ENCODE measurements at places on chromosomes 6 and 20.
A peak's percentile ranks its signal among the peaks of the same experiment; 100 is the strongest.

DNA sequence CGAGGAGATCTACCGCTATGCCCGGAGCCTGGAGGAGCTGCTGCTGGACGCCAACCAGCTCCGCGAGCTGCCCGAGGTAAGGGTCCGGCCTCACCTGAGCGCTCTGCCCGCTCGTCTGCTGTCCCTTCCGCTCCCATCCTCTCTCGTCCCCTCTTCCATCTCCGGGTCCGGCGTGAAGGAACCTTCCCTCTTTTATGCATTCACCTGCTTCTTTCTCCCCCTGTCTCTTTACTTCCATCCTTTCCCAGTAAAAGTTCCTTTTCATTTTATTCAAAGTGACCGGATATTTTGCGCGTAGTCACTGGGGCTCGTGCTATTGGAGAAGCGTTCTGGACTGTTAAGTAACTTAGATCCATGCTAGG is 516 bp downstream of the LRRC1 start:
- DNase-seq: no peak

- no peak for DNase-seq
These were observed 710.7 kb downstream of the EYS start for GRCh38 chr6:64996301-64996700.

- peak; percentile 46 for DNase-seq
These were observed 120.8 kb downstream of the OR2B2 start for GRCh38 chr6:27791182-27791943.

DNA sequence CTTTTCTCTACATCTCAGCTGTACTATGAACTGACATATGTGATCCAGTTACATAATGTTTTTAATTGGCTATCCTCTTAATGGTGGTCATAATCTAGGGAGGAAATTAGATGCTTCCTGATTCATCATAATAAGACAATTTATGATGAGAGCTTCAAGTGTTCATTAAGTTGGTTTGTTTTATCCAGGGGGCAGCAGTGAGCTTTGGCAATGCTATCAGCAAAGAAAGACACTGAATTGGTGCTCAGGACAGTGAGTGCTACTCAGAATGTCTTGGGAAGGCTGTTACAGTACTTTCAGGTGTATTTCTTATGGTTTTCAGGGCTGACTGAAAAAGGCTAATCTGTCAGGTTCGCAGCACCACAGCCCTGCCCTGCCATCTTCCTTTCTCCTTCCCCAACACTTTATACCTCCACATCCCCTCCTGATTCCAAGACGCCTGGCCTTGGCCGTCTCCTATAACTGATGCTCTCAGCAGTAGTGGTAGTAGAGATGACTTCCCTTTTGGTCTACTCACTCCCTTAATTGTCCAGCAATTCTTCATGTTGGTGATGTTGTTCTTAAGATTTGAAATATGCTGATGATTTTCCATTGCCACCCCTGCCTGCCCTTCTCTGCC is 67.0 kb upstream of the TNFAIP3 start:
- peak; percentile 53 for DNase-seq

DNA sequence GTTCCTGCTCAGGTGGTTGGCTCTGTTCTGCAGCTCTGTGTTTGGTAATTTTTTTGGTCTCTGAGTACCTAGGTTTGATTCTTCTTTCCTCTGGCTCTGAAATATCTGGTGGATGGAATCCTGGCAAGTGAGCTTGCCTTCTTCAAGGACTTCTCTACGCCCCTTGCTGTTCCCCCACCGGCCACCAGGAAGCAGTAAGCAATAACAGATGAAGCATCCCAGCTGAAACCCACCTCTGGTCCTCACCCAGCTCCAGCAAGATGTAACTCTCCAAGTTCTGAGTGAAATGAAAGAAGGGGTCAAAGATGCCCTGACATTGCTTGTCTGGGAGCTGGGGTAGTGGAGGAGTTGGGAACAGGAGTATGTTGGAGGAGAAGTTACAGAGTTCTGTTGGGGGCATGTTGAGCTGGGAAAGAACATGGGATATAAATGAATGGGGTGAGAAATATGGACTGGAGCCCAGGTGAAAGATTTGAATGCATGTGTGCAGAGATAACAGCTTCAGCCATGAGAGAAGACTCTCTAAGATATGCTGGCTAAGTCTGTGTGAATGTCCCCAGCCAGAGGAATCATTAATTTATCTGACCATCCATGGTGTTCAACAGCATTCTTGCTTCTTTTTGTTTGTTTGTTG is 51.3 kb upstream of the GLP1R start:
- peak; percentile 17 for DNase-seq

DNA sequence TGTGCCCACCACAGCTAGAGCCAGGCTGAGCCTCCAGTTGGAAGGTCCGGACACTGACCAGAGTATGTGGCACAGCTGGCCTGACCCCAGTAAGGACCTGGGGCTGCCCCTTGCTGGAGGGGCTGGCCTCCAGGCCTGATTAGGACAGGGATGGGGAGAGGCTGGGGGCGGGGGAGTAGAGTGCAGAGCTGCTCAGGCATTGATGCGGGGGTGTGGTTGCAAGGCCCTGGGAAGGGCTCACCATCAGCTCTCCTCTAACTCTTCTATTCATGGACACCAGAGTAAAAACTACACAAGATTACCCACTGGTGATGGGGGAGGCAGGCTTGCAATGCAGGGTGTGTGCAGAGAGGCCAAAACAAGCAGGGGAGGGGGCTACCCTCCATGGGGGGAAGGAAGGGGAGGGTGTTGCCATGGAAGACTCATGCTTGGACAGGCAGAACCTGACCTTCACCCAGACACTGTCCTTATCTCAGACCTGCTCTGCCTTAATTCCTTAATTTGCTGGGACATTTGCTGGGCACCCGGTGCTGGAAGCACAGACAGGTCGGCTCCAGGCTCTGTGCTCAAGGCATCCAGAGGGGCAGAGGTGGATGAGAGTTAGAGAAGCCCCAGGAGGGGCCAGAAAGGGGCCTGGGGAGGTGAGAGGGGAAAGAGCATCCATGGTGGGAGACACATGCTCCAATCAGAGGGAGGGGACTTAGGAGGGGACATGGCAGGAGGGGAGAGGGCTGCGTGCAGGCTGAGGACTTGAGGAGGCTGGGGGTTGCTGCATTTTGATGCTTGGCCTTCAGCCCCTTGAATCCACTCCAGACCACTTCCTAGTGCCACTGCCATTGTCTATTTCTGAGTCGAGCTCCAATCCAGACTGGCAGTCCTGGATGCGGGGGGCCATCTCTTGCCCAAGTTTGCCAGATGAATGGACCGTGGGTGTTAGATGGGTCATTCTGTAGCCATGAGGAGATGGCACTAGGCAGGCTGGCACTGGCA is 7.6 kb upstream of the EMILIN3 start:
- no peak for DNase-seq

DNA sequence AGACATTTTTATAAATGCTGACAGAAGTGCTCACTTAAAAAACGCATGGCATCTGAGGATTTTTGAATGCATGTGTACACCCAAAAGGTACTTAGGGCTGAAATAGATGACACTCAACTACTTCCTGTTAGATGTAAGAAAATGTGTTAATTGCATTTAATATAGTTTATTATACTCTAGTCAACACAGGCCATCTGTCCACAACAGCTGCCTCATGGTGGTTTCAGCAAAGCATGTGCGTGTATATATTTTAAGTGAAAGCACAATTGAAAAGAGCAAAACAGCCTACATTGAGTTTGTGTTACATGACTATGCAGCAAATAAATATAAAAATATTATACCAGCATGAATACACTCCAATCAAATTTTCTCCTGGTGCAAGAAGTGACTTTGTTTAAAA is 1233.0 kb upstream of the EYS start:
- DNase-seq: no peak
